Stimulated activated naive CD8-positive, alpha-beta T cell treated with anti-CD3 and anti-CD28 coated beads, Interleukin-15, Interleukin-2, amounts not matched to agents 100 U/mL and 50 U/mL, for 24 hours (primary cell): ENCODE measurements at places on chromosomes 1 and 21.
A peak's percentile ranks its signal among the peaks of the same experiment; 100 is the strongest.

DNA sequence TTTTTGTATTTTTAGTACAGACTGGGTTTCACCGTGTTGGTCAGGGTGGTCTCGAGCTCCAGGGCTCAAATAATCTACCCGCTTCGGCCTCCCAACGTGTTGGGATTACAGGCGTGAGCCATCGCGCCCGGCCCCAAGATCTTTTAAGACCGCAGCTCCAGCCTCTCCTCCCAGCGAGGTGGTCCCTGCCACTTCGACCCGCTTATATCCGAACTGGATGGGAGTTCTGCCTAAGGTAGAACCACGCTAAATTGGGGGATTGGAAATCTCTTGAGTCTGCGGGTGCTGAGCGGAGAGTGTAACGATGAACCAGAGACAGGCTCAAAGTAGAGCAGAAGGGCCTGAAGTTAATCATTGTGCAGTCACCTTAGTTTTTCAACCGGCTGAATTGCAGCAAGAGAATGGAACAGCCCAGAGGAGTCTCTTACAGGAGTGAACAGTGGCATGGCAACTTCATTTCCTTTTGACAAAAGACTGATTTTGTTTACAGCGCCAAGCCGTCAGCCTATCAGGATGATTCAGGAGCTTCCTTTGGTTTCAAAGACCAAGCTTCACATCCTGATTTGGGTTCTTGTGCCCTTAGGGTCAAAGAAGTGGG is 726 bp upstream of the CYB5R1 start:
- no peak for DNase-seq

- DNase-seq = peak; percentile 90
Observed at GRCh38 chr1:155086128-155086741, 7.6 kb downstream of the EFNA3 start.

GRCh38 chr1:234962340-234962989 is 166.2 kb downstream of the TOMM20 start:
- DNase-seq = no peak

DNA sequence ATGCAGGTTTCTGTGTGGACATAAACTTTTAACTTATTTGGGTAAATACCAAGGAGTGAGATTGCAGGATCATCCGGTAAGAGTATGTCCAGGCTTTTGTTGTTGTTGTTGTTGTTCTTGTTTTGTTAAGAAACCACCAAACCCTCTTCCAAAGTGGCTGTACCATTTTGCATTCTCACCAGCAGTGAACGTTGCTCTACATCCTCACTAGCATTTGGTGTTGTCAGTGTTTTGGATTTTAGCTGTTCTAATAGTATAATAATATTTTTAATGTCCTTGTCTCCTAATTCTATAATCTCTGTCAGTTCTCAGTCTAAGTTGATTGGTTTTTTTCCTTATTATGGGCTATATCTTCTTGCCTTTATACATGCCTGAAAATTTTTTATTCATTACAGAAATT is 37.8 kb downstream of the TENT5C start:
- no peak for DNase-seq

DNA sequence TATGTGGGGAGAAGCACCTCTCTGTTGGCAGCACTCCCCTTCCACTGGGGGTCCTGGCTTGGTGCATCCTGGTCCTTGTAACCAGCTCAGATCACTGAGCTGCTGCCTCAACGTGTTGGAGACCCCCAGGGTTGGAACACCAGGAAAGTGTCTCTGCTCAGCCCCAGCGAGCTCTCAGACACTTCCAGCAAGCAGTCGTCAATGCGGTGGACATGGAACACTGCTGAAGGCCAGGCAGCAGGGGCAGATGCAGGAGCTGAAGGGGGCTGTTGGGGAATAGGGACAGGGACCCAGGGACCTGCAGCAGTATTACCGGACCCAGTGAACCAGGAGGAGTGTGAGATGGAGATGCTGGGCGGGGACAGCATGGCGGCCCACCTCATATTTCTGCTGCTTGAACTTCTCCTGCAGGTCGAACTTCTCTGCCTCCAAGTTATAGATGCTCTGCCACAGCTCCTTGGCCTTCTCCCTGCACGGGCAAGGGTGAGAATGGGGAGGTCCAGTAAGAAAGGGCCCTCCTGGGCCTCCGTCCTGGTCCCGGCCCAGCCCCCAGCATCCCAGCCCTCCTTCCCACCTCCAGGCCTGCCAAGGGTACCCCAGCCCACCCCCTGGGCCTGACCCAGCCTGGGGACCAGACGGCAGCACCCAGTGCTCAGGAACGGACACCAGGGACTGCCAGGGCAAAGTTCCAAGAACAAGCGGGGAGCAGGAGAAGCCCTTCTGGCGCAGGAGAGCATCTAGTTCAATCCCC is 16.4 kb downstream of the TNNT2 start:
- DNase-seq = no peak

GRCh38 chr21:39631842-39632562 is 19.3 kb downstream of the B3GALT5 start:
- DNase-seq = no peak

GRCh38 chr1:36482724-36483388 is at the start of gene CSF3R:
TSS of gene CSF3R (minus strand) at chr1:36482913. CDS start at chr1:36479496, 3,417 bp downstream.
- no peak for DNase-seq

GRCh38 chr21:40723966-40724365 is 123.0 kb downstream of the DSCAM start:
- DNase-seq = no peak

DNA sequence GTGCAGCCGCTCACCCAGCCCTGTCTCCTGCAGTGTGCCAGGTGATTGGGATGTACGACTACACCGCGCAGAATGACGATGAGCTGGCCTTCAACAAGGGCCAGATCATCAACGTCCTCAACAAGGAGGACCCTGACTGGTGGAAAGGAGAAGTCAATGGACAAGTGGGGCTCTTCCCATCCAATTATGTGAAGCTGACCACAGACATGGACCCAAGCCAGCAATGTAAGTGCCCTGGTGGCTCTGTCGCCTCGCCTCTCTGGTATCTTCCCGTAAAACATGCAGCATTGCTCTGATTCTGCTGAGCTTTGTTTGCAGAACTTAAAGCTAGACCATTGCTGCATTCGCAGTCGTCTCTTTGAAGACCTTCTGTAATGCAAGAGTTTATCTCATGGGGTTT is 79.2 kb downstream of the ATP5PO start:
- DNase-seq = no peak

DNA sequence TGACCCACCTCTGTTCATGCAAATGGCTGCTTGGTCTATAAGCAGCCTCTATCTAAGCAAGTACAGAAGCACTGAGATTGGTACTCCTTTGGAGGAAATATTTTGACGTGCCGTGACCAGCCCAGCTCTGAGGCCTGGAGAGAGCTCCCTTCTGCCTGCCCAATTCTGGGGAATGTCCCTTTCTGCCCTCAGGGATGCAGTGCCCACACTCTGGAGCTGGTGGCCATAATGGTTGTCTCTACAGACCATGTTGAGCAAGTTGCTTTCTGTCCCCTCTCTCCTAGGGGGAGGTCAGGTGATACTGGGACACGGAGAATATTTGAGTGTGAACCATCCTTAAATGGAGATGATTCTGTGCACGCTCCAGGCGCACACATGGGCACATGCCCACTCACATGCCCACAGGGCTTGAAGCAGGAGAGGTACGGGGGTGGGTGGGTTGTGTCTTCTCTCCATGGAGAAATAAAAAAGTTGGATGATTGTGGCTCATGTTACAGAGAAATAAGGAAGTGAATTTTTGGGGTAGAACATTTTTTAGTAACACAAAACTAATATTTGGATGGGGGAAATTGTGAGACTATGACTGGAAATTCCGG is 13.9 kb upstream of the ALPL start:
- DNase-seq = no peak

GRCh38 chr21:36330904-36331303 is 10.9 kb downstream of the MORC3 start:
- peak; percentile 37 for DNase-seq

GRCh38 chr1:239858057-239858456 is 233.6 kb upstream of the FMN2 start:
- no peak for DNase-seq
